ENCODE measurements at places on chromosomes 11 and 22. TPM values are rescaled to one million over a fixed set of nuclear protein-coding genes. Genes with fewer than 3 reads are reported as not detected.

- DNase-seq = no peak
Measured at GRCh38 chr11:135027461-135027860, 615.4 kb upstream of the B3GAT1 start.

GRCh38 chr22:41417622-41418390 lies 28.8 kb downstream of the TOB2 start:
- DNase-seq = no peak

DNA sequence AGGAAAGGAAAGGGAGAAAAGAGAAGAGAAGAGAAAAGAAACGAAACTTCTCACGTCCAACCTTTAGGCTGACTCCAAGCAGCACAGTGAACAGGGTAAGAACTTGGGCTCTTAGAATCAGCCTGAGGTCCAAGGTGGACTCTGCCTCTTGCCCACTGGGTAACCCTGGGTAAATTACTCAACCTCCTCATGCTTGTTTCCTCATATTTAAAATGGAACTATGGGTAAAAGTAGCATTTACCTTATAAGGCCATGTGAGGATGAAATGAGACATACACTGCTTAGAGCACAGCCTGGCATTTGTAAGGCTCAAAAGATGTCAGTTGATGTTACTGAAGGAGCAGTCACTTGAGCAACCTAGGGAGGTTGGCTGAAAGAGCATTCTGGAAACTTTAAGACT lies 107.9 kb downstream of the C11orf58 start:
- no peak for DNase-seq

DNA sequence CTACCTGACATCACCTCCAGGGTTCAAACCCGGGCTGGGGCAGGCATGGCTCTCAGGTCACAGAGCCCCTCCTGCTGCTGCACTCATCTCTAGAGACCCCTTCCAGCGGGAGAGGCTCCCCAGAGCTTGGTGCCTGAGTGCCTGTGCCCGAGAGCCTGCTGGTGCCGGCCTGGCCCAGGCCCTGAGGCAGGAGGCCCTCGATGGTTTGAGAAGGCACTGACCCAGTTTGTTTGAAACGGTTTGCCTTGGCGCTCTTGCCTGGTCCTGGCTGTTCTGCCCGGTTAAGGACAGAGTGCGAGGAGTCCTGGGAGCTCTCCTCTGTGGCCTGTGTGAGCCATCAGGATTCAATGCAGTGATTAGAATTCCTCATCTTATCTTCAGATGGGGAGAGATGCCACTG lies 88.9 kb downstream of the TBC1D22A start:
- no peak for DNase-seq

- DNase-seq = no peak
Measured at GRCh38 chr11:123362186-123362585, 67.9 kb upstream of the GRAMD1B start.

DNA sequence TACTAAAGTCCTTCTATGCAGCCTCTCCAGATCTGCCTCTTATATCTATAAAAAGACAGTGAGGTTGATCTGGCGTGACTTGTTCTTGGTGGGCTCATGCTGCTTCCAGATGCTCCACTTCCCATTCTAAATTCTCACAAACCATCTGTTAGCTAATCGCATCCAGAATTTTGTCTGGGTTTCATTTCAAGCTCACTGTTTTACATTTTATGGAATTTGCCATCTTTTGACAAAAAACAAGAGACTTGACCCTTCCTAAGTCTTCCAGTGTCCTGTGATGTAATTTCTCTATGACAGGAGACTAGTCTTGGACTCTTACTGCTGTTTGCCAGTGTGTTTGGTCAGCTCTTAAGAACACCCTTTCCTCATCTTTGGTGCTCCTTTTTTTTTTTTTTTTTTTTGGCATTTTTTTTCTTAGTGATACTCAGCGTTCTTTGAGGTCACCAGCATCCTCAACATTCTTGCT lies 23.0 kb downstream of the CRKL start:
- no peak for DNase-seq

- no peak for DNase-seq
Measured at GRCh38 chr11:118527109-118527508, at the start of gene TTC36. Gene TTC36 (plus strand): TSS chr11:118527474. CDS start chr11:118527495, 21 bp downstream.

BIRC3 gene
- total RNA-seq = 160 TPM

KRTAP5-8 gene
- 6.0 TPM for total RNA-seq

NLRP6 gene
- 109 TPM for total RNA-seq

OR8G5 gene
- not detected for total RNA-seq

All from Peyer's patch (tissue), 4 donors.